ENCODE measurements at places on chromosomes 4 and X.

DNA sequence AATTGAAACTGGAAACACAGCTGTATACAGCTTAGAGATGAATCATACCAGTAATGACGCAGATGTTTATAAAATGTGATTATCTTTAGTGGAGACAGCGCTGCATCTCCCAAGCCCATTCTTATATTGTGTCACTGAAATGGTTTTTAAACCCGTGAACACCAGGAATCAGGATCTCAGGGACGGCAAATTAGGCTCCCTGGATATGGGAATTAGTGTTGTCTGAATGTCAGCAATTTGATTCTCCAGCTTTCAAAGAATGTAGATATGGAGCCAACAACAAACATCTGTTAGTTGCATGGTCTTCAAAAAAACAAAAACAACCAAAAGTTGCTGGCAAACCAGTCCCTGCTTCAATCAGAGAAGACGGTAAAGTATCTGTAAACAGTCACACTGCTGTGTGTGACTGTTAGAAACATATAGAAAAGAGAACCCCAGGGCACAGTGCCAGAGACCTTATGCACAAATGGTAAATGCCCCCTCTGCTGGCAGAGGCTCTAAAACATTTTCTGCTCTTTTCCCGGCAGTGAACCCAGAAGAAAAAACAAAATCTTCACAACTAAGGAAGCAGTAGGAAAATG lies 351.9 kb upstream of the FTHL17 start:
- no peak overlapping the region for H3K4me3 ChIP-seq
- H3K4me1 ChIP-seq: no peaks in the 10 kb centered on the region
- no peak for DNase-seq

GRCh38 chr4:23934915-23935314 lies 45.1 kb upstream of the PPARGC1A start:
- no peaks in the 10 kb centered on the region for H3K27me3 ChIP-seq
- no peak overlapping the region for H3K27ac ChIP-seq
- DNase-seq: no peak
- H3K4me1 ChIP-seq: no peaks in the 10 kb centered on the region
- no peak overlapping the region for H3K4me3 ChIP-seq

DNA sequence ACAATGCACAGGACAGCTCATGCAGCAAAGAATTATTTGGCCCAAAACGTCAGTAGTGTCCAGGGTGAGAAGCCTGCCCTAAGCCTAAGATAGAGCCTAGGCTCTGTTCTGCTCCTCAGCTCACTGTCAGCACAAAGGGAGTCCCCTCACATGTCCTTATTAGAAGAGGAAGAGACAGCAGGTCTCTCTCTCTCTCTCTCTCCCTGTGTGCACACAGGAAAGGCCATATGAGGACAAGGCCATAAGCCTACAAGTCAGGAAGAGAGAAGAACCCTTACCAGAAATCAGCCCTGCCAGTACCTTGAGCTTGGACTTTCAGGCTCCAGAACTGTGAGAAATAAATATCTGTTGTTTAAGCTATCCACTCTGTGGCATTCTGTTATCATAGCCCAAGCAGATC lies 20.4 kb downstream of the FAM184B start:
- H3K36me3 ChIP-seq: no peaks in the 10 kb centered on the region
- H3K4me3 ChIP-seq: no peak overlapping the region
- H3K27ac ChIP-seq: no peak overlapping the region
- DNase-seq: no peak
- H3K4me1 ChIP-seq: peaks cover 4% of the 10 kb centered on the region
- peaks cover 6% of the 10 kb centered on the region for H3K27me3 ChIP-seq

GRCh38 chrX:88202149-88202548 lies 544.9 kb upstream of the CPXCR1 start:
- DNase-seq: no peak
- H3K4me1 ChIP-seq: no peaks in the 10 kb centered on the region
- no peaks in the 10 kb centered on the region for H3K27me3 ChIP-seq
- H3K36me3 ChIP-seq: no peaks in the 10 kb centered on the region
- no peak overlapping the region for H3K4me3 ChIP-seq
- no peak overlapping the region for H3K27ac ChIP-seq

DNA sequence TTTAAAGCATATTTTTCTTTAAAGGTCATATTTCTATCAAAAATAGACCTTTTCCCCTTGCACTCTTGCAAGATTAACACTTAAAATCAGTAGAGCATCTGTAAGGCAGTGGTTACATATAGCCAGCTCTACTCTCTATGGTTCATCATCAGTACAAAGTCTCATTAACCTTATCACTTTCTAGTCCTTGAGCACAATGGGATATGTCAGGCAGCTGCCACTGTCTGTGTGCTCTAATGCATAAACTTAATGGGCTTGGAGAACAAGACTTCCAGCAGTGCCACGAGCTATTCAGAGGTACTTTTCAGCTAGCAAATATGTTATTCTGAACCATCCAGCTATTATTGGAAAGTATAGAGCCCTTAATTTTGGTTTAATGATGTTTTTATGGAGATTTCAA lies 393.7 kb downstream of the GASK1B start:
- H3K27ac ChIP-seq: no peak overlapping the region
- H3K36me3 ChIP-seq: no peaks in the 10 kb centered on the region

DNA sequence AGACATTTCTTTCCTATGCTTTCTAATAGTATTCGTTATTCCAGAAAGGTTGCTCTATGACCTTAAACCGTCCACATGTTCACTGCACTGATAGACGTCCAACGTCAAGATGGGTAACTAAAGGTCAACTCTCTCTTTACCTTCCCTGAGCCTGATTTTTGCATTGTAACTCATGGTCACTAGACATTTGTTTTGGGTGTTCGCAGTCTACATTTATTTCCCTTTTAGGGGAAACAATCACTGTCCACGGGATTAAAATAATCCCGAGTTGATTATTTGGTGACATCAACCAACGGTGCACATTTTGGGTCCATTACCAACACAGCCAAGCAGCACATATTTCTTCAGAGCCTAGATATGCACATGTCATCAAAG lies 540 bp upstream of the HADH start:
- no peak for DNase-seq
- peak overlapping the region; percentile 86 for H3K27ac ChIP-seq
- H3K4me3 ChIP-seq: peak overlapping the region; percentile 95
- H3K4me1 ChIP-seq: peaks cover 30% of the 10 kb centered on the region
- H3K36me3 ChIP-seq: peaks cover 10% of the 10 kb centered on the region
- H3K27me3 ChIP-seq: no peaks in the 10 kb centered on the region

- no peak overlapping the region for H3K27ac ChIP-seq
These were observed 20.2 kb downstream of the ZCCHC13 start for GRCh38 chrX:74324131-74324530.

GRCh38 chr4:88166608-88167007 lies 8.2 kb upstream of the ABCG2 start:
- no peak for DNase-seq
- H3K36me3 ChIP-seq: no peaks in the 10 kb centered on the region
- H3K4me3 ChIP-seq: no peak overlapping the region
- no peak overlapping the region for H3K27ac ChIP-seq
- no peaks in the 10 kb centered on the region for H3K4me1 ChIP-seq

- no peak for DNase-seq
- H3K36me3 ChIP-seq: peaks cover 20% of the 10 kb centered on the region
- no peaks in the 10 kb centered on the region for H3K27me3 ChIP-seq
- H3K27ac ChIP-seq: no peak overlapping the region
- no peak overlapping the region for H3K4me3 ChIP-seq
These were observed 9.8 kb downstream of the ZBTB33 start for GRCh38 chrX:120260369-120260768.

GRCh38 chr4:77821775-77822174 lies 2.6 kb upstream of the CNOT6L start:
- no peaks in the 10 kb centered on the region for H3K27me3 ChIP-seq
- peak overlapping the region; percentile 86 for H3K27ac ChIP-seq
- peaks cover 26% of the 10 kb centered on the region for H3K4me1 ChIP-seq
- peak; percentile 19 for DNase-seq
- peaks cover 18% of the 10 kb centered on the region for H3K36me3 ChIP-seq

DNA sequence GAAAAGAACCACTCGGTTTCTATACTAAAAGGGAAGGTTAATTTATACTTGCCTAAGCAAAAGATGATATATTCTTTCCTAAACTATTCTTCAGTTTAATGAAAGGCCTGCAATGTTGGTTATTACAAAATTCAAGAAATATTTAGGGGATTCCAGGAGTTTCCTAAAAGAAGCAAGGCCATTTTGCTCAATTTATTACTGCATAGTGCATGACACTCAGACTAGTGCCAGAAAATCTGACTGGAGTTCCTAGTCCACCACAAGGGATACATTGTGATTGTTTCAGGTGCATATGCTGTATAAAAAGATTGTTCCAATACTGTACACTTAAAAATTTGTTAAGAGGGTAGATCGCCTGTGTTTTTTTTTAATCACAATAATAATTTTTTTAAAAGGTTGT lies 78.7 kb downstream of the CAPN6 start:
- no peak overlapping the region for H3K27ac ChIP-seq
- DNase-seq: no peak
- no peaks in the 10 kb centered on the region for H3K27me3 ChIP-seq
- no peak overlapping the region for H3K4me3 ChIP-seq
- no peaks in the 10 kb centered on the region for H3K36me3 ChIP-seq

DNA sequence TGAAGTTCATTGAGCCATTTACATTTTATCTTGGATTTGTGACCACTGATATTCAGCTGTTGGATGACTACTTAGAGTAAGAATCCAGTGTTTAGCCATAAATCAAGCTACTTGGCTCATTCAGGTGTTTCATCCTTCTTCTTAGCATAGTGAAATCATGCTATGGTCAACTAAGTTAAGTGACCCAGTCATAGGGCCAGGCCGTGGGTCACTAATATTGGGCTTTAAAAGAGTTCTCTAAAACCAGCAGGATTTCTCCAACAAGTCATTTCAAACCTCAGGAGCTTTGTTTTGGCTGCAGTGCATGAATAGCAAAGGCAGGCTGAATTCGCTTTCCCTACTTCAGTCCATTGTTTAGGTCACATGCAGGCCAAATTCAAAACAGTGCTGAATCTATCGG lies 181.0 kb downstream of the MAML3 start:
- peaks cover 2% of the 10 kb centered on the region for H3K27me3 ChIP-seq
- DNase-seq: no peak
- H3K36me3 ChIP-seq: peaks cover 3% of the 10 kb centered on the region
- peaks cover 22% of the 10 kb centered on the region for H3K4me1 ChIP-seq
- H3K27ac ChIP-seq: no peak overlapping the region

DNA sequence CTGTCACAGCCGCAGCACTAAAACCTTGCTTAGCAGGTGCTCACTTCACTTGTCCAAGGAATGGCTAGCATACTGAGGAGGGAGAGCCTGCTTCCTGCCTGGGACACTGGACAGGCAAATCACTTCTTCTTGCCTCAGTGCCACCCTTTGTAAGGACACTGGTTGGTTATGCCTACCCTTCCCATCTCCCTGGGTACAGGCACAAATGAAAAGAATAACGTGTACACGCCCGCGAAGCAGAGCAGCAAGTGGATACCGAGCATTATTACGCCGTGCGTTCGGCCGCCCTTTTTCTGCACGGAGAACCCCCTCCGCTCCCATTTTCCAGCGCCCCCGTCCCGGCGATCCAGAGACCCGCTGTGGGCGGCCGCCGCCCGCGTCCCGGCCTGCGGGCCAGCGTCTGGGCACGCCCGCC lies 338 bp upstream of the KLHL2 start:
- H3K27ac ChIP-seq: peak overlapping the region; percentile 73
- DNase-seq: no peak
- H3K4me3 ChIP-seq: peak overlapping the region; percentile 81
- H3K36me3 ChIP-seq: peaks cover 22% of the 10 kb centered on the region
- no peaks in the 10 kb centered on the region for H3K27me3 ChIP-seq
- peaks cover 65% of the 10 kb centered on the region for H3K4me1 ChIP-seq

DNA sequence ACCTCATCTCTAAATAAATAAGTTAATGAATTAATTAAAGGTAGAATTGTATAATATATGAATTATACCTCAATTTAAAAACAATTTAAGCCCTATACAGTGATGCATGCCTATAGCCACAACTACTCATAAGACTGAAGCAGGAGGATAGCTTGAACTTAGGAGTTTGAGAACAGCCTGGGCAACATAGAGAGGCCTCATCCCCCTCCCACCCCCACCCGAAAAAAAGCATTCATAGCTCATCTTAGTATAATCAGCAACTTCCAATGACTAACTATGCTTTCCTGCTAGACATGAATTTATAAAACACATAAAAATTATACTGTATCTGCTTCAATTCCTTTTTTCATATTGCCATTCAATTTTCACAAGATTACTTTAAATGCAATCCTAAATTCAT lies 1.6 kb downstream of the LRBA start:
- H3K4me3 ChIP-seq: peak overlapping the region; percentile 100
- H3K27me3 ChIP-seq: no peaks in the 10 kb centered on the region
- H3K27ac ChIP-seq: no peak overlapping the region
- DNase-seq: no peak
- H3K4me1 ChIP-seq: peaks cover 16% of the 10 kb centered on the region
- peaks cover 27% of the 10 kb centered on the region for H3K36me3 ChIP-seq

- no peaks in the 10 kb centered on the region for H3K4me1 ChIP-seq
- no peak overlapping the region for H3K4me3 ChIP-seq
- DNase-seq: no peak
These were observed 13.1 kb upstream of the PARM1 start for GRCh38 chr4:74919783-74920182.

DNA sequence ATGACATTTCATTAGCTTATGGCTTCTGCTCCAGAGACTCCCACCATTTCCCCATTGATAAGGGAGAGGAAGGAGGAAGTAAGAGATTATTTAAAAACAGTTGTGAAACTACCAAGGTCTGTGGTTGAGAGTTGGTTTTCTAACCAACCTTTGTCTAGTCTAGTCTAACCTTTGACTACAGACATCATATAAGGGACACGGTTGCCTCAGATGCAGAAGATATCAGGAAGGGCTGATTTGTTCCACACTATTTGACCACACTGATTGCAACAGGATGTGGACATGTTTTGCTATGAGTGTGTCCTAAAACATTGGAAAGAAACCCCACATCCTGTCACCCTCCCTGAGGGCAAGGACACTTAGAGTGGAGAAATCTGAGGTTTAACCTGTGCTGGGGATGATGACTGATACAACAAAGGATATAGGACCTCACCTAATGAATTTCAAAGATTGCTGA lies 53.0 kb downstream of the COQ2 start:
- H3K36me3 ChIP-seq: peaks cover 12% of the 10 kb centered on the region
- peaks cover 54% of the 10 kb centered on the region for H3K4me1 ChIP-seq
- peaks cover 33% of the 10 kb centered on the region for H3K27me3 ChIP-seq
- peak overlapping the region; percentile 2 for H3K27ac ChIP-seq
- peak; percentile 60 for DNase-seq

DNA sequence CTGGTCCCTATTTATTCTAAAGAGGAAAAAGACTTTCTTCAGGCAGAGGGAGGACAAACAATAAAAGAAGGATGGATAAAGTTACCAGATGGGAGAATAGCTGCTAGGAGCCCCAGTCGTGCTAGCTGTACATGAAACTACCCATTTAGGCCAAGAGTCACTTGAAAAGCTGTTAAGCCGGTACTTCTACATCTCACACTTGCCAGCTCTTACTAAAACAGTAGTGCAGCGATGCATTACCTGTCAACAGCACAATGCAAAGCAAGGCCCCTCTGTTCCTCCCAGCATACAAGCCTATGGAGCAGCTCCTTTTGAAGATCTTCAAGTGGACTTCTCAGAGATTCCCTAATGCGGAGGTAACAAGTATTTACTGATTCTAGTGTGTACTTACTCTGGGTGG lies 1138.8 kb downstream of the ARAP2 start:
- no peak overlapping the region for H3K27ac ChIP-seq
- H3K4me1 ChIP-seq: no peaks in the 10 kb centered on the region
- no peak for DNase-seq
- H3K4me3 ChIP-seq: no peak overlapping the region
- H3K36me3 ChIP-seq: no peaks in the 10 kb centered on the region

- no peaks in the 10 kb centered on the region for H3K36me3 ChIP-seq
- peaks cover 5% of the 10 kb centered on the region for H3K27me3 ChIP-seq
- H3K4me3 ChIP-seq: no peak overlapping the region
- H3K4me1 ChIP-seq: no peaks in the 10 kb centered on the region
- no peak for DNase-seq
These were observed 277.9 kb downstream of the CFAP299 start for GRCh38 chr4:80613470-80613869.
